ENCODE measurements at places on chromosomes 12 and 14.
A peak's percentile ranks its signal among the peaks of the same experiment; 100 is the strongest.

- DNase-seq = no peak
Observed at GRCh38 chr14:76771437-76771980, 10.2 kb downstream of the VASH1 start.

DNA sequence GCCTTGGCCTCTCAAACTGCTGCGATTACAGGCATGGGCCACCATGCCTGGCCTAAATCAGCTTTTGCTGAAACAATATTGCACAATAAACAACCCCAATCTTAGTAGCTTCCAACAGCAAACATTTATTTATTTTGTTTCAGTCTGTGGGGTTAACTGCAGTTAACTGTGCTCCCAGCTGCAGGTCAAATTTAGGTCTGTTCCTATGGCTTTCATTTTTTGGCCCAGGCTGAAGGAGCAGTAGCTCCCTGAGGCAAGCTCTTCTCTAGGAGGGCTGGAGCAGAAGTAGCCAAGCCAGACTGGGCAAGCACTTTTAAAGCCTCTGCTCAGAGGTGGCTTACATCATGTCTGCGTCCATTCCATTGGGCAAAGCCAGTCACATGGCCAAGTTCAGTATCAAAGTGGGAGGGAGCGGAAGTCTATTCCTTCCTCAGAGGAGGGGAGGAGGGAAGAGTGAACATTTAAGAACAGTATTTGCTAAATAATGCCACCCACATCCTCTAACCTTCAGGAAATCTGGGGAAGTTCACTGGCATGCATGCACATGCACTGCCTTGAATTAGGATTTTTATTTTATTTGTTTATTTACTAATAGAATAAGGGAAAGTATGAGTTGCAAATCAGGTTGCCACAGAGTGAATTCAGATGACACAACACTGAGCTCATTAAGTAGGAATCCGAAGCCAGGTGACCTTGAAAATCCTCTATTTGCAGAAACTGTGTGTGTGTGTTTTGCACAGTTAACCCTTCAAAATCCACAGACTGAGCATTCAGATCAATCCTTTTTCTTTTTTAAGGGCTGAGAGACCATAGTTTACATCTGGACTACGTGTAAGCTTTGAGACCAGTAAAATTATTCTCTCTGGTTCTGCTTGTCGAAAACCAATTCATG lies 122.0 kb upstream of the SEL1L start:
- no peak for DNase-seq

GRCh38 chr14:21923820-21924219 lies 250.2 kb upstream of the OR4E1 start:
- no peak for DNase-seq

GRCh38 chr12:131808744-131809371 lies 19.3 kb upstream of the MMP17 start:
- no peak for DNase-seq

GRCh38 chr14:20792556-20792955 lies 10.1 kb downstream of the RNASE1 start:
- no peak for DNase-seq

DNA sequence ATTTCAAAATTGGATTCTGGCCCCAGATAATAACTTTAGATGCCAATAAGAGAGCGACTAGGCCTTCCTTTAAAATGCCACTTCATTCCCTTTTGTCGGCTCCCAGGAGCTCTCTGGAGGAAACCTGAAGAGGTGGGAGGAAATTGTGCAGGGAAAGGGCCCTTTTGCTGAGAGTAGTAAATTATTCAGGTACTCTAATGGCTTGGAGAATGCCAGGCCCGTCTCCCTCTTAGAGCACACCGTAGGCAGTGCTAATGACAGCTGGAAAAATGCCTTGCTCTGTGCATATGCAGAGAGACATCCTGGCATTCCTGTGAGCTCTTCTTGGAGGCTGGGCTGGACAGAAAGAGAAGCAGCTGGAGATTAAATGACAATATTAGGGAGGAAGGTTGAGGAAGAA lies 115.0 kb upstream of the RPH3A start:
- DNase-seq = no peak

DNA sequence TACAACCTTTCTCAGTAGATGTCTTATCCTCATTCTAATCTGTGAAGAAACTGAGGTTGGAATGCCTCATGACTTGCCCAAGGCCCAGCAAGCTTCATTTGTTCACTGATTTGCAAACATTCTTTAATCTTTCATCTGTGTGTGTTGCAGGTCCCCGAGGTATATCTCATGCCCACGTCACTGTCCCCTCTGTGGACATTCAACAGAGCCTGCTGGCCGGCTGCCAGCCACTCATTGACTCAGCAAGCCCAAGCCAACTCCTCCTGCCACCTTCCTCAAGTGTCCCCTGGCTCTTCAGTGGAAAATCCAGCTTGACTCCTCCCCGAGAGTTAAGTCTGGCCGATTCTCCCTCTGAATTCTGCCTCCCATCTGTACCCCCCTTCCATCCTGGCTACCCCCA lies 1.9 kb upstream of the DCAF4 start:
- DNase-seq = no peak

DNA sequence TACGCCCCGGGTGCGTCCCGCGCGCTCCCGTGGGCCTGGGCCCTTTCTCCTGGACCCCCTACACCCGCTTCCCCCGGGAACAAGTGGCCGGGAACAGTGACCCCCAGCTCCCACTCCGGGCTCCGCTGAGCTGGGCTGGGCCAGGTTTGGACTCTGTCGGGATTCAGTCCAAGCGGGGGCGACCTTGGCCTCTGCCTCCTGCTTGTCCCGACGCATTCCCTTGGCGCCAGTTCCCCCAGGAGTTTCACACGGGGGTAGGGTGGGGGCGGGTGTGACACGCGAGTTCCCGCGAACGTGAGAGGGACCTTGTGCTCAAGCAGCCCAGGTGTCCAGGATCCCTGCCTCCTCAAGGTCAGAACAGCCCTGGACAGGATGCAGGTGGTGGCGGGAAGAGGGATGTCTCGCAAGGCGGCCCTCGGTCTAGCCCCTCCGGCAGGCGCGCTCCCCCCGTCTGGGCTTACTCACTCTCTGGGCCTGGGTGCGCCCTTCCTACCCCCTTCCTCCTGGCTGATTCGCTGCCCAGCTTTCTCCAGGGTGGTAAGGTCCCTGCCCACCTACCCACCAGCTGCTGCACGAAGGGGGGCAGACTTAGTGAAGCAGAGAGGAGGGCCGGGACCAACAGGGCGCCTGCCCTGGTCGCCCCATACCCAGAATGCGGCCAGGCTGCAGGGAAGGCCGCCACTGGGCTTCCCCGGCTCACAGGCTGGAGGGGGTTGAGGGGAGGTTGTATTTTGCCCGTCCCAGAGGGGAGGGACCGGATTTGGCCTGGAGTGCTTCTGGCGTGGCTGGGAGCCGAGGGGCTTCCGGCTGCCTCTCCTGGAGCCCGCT lies 862 bp downstream of the CRIP2 start:
- DNase-seq = peak; percentile 43

- DNase-seq = peak; percentile 71
Observed at GRCh38 chr12:15966426-15966825, 55.3 kb downstream of the DERA start.

- DNase-seq = no peak
Observed at GRCh38 chr12:22409377-22410164, 75.1 kb upstream of the ST8SIA1 start.

DNA sequence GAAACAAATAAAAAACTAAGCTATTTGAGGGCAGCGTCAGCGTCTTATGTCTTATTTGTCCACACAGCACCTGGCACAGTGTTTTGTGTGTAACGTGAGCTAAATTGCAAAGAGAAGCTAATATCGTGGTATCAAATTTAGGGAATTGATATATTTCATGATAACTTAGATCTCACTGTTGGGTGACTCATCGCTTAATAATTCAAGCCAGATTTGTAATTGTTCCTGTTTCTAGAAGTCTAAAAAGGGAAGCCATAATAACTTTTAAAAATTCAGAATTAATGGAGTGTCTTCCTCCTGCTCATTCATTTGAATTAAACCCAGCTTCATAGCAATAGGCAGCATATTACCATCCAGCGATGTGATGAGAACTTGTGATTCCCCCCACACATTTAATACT lies 214.7 kb downstream of the PDZRN4 start:
- DNase-seq = no peak

- peak; percentile 88 for DNase-seq
Observed at GRCh38 chr14:53306267-53306721, 153.2 kb upstream of the DDHD1 start.
